Hematopoietic multipotent progenitor cell treated with erythropoietin and hydrocortisone succinate and interleukin-3 and kit ligand, for 6 days (in vitro differentiated cells): ENCODE measurements at places on chromosomes 5 and 9.

DNA sequence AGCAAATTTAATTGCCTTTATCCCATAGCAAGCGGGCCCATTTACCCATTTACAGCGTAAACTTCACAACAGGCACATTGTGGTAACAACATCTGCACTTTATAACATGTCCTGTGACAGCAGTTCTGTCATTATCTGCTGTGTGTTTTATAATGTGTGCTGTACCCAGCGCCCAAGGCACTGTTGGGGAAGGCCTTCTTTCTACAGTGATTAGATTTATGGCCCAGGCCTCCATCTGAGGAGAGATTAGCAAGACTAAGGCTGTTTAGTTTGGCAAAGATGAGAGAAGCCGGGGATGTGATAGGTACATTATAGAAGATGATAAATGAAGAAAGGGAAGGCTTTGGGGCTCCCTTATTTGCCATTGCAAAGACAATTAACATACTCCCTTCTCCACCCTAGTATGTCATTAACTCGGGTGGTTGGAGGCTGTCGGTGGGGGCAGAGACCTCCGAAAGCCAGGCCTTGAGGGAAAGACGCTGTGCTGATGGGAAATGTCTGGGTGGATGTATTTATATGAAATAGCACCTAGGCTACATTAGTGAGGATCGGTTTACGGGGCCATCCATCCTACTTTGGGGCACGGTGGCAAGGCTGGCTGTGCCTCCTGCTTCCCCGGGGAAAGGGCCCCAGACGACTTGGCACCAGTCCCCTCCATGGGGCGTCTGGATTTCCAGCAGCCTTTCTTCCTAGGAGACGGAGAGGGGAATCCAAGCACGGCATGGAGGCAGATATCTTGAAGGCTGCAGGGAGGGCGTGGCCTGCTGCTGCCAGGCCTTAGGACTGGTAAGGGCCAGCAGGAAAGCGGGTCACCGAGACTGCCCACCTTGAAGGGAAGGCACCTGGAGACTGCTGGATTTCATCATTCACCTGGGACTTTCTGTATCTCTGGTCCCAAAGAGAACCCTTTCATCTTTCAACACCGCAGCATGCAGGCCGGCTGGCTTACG is 64.3 kb upstream of the PTCH1 start:
- DNase-seq: no peak

DNA sequence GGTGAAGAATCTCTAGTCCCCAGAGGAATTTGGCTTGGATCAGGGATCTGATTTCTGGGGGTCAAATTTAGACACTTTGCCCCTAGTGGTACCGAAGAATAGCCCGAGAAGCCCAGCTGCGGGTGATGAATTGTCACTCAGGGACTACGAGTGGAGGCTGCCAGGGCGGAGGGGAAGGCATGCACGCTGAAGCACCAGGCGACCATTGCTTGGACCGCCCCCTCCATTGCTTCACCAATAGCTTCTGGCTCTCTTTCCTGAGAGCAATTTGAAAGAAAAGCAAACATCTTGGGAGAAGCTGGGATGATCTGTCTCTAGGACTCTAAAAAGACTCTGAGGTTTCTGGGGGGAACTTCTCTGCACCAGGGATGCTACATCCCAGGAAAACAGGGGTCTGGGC is 137.6 kb downstream of the CRB2 start:
- DNase-seq: no peak

DNA sequence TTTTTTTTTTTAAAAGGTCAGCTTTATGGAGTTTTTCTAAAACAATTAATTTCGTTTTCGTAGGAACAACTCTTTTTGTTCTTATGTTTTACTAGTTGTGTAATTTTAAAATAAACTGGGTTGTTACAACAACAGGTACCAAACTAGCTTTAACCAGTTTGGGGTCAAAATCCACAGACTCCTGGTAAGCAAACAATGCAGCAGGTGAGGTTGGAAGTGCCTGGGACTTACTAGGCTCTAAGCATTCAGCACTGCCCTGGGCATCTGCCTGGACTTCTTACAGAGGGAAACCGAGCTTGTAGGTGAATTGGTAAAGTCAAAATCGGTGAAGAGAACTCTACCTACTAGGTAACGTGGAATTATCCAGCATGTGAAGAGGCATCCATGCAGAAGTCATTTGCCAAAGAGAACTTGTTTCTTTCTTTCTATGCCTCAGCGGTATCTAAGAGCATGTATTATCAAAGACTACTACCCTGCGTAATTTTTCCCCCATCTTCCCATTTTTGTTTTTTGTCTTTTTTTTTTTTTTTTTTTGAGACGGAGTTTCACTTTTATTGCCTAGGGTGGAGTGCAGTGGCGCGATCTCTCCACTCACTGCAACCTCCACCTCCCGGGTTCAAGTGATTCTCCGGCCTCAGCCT is 145.4 kb downstream of the KCTD16 start:
- DNase-seq: no peak

GRCh38 chr5:54194318-54194717 is 116.1 kb downstream of the ARL15 start:
- DNase-seq: no peak

DNA sequence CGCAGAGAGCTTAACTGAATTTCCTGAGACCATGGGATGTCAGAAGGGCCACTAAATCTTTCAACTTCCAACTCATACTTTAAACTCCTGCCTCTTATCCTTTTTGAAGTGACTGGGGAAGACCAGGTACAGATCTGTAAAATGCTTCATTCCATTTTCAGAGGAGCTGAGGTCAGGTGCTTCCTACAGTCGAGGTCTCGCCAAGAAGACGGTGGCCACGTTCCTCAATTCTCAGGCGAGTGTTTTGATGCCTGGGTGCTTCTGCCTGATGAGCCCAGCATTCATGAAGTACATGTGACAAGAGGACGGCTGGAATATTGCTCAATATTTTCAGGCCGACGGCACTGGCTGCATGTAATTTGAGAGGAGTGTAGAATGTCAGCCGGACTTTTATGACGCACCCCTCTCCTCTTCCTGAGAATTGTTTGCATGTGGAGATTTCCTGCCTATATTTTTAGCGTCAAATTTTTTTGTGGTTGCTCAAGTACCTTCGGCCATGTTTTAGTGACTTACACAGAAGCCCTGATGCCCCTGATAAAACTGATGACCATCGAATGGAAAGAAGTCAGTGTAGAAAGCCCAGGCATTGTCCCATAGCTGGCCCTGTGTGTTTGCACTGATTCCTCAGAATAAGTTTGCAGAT is 38.8 kb upstream of the GLRX start:
- DNase-seq: peak; percentile 38

- no peak for DNase-seq
Measured at GRCh38 chr5:59428391-59428790, 465.1 kb downstream of the PDE4D start.

DNA sequence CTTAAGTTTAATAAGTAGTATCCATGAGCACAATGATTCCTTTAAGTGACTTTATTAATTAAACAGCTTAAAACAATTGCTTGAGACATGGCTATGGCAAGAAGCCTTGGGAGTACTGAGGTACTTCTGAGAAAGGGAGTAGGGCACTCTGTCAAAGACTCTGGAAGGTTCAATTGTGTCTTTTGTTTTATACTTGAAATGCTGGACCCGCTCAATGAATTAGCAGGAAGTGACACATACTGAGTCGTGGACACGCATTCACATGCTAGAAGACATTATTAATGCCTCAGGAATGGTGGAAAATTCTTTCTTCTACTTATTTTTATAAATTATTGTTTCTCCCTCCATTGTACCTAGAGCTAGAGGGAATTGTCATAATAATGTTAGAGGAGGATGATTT is 347.3 kb upstream of the ZNF608 start:
- DNase-seq: no peak

DNA sequence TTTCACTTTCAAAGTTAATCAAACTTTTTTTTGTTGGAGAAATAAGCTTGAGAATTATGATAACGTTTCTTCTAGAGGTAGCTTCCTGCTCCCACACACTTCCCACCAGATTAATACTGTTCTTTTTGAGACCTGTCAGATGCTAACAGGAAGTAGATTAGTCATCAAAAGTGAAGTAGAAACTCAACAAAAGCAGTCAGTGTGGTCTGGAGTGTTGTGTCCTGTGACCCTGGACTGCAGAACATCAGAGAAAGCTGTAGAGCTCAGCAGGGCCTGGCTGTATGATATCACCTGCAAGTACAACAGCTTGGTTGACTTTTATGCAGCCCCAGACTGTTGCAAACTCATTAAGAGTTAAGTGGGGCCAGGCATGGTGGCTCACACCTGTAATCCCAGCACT is 495.7 kb upstream of the CYLC2 start:
- no peak for DNase-seq

GRCh38 chr9:12503606-12504122 is 189.5 kb upstream of the TYRP1 start:
- DNase-seq: no peak

GRCh38 chr9:105173306-105173705 is 71.1 kb upstream of the SLC44A1 start:
- DNase-seq: no peak

GRCh38 chr5:58617241-58617640 is 34.4 kb downstream of the RAB3C start:
- DNase-seq: no peak

DNA sequence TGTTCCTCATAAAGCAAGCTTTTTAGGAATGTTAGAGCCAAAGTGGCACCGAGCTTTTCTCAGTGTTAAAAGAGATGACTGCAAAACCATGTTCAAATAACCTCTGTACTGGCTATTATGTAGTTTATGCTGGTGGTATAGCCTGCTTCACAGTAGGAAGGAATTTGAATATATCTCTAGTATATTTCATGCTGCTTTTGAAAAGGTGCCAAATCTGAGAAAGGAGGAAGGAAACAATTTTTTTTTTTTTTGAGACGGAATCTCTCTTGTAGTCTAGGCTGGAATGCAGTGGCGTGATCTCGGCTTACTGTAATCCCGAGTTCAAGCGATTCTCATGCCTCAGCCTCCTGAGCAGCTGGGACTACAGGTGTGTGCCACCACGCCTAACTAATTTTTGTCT is 13.5 kb downstream of the CREBRF start:
- peak; percentile 54 for DNase-seq

DNA sequence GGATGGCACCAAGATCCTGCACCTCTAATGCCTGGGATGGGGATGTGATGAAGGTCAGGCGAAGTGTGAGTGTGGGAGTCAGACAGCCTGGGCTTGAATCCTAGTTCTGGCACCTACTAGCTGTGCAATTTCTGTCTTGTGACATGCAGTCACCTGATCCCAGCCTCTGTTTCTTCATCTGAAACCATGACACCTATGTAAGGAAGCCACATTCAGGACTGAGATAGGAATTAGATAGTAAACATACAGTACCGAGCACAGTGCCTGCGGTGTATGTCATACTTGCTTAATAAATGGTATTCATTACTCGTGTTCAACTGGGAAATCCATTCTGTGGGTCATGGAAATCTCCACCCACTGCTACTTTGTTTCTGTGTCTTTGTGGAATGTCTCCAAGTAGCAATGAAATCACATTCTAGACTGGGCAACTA is 140.6 kb upstream of the STC2 start:
- no peak for DNase-seq

GRCh38 chr5:126351153-126351552 is 72.1 kb upstream of the GRAMD2B start:
- DNase-seq: no peak

GRCh38 chr5:135308245-135308644 is 90.8 kb downstream of the MACROH2A1 start:
- peak; percentile 26 for DNase-seq

GRCh38 chr5:108311682-108312081 is 70.2 kb downstream of the FBXL17 start:
- DNase-seq: peak; percentile 5

DNA sequence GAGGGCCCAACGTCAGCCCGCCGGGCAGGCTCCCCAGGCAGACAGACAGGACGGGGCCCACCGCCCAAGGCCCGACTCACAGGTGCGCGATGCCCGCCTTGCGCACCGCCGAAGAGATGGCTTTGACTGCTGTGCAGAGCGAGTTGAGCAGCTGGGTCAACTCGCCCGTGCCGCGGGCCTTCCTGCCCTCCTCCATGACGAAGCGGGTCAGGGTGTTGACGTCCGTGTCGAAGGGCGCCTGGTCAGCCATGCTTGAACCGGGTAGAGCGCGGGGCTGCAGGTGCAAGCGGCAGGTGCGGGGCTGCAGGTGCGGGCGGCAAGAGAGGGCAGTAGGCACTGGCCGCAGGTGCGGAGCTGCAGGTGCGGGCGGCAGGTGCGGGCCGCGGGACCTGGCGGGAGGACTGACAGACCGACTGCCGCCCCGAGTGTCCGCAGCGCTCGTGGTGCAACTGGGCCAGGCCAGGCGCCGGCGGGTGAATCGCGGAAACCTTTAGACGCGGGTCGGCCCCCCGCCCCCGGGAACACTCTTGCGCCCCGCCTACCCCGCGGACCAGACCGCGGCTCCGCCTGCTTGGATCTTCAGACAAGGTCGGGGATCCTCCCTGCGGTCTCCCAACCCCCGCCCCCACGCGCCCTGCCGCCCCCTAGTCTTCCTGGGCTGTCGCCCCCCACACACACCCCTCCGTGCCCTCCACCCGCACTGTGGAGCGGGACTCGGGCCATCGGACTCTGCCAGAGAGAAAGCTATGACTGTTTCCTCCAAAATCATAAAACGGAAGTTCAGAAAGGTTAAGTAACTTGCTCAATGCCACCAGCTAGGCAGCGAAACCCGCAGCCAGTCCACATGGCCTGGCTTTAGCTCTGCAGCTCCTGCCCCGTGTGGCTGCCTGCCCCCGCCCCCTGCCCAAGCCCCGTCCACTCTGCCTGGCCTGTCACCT is at the start of gene FBP1:
FBP1 (minus strand) TSS at position 458 of the 938 bp plus-strand sequence; CDS start at position 250, 208 bp downstream.
- peak; percentile 64 for DNase-seq
